ENCODE measurements at places on chromosomes 7 and 10. TPM values are rescaled to one million over a fixed set of nuclear protein-coding genes. Genes with fewer than 3 reads are reported as not detected.

GRCh38 chr10:112332509-112333228 is 41.2 kb upstream of the ACSL5 start:
- DNase-seq, result no peak

Gene CCDC3
- 16.1 TPM for polyA plus RNA-seq

- DNase-seq, result no peak
These were observed 22.5 kb downstream of the IL2RA start for GRCh38 chr10:6039711-6040110.

DNA sequence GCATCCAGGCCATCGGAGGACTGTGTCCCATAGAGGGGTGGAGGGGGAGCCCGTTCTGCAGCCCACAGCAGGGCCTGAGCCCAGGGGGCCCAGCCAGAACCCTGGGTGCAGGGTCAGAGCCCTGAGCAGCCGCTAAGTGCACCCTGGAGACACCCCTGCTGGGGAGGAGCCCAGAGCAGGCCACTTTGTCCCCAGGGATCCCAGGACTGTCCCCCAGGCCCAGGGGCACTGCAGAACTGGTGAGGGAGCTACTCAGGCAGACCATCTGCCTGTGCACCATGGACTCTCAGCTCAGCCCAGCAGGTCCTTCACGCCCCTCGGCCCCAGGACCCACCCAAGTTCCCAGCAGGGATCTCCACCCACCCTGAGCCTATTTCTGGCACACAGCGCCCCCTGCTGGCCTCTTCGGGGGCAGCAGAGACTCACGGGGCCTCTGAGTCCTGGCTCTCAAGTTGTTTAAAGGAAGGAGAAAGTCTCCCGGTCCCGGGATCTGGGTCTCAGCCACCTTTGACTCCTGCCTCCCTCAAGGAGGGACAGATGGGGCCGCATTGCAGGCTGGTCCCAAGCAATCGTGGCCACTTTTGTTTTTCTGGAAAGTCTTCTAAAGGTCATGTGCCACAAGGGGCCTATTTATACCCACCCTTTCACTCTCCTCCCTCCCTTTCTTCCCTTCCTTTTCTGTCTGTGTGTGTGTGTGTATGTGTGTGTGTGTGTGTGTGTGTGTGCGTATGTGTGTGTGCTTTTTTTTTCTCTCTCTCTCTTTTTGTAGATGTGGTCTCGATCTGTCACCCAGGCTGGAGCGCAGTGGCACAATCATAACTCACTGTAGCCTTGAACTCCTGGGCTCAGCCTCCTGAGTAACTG is 90.3 kb downstream of the MYL10 start:
- peak; percentile 55 for DNase-seq

DNA sequence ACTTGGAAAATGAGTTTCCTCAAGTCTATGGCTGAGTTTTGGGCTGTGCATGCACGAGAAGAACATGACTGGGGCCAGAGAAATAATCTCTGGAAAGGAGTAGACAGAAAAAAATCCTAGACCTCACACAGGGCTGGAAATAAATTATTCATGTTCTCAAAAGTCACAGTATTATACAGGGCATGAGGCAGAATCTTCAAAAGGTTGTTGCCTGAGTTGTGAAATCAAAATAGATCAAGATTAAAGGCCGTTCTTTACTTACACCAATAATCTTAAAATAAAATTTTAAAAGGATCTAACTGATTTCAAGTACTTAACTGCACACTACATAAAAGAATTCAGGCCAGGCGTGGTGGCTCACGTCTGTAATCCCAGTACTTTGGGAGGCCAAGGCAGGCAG is 14.1 kb upstream of the CREM start:
- DNase-seq, result no peak

DNA sequence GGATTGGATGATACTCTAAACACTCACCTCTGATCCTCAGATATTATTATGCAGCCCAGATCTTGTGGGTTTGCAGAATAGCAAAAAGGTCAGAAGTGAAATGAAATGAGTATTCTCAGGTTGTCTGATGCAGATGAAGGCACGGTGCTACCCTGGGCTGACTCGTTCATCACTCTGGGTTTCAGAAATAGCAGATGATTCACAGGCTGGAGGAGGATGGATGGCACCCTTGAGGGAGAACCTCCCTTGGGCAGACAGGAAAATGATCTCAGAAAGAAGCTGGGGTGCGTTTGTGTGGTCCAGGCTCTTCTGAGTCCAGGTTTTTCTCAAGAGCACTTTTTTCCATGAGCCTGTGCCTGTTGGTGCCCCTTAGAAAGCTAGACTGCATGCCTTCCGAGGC is 515.8 kb upstream of the MKI67 start:
- DNase-seq, result no peak

Gene ANKRD61
- polyA plus RNA-seq, result 2.7 TPM

Gene TAX1BP1
- polyA plus RNA-seq, result 99.8 TPM

Gene KIF11
- 29.6 TPM for polyA plus RNA-seq

Gene SLC39A12
- polyA plus RNA-seq, result not detected

Data from renal pelvis (tissue), 12 donors.